ENCODE measurements at places on chromosomes 7 and 10.

GRCh38 chr10:71520042-71520441 is 123.3 kb downstream of the CDH23 start:
- DNase-seq: no peak

DNA sequence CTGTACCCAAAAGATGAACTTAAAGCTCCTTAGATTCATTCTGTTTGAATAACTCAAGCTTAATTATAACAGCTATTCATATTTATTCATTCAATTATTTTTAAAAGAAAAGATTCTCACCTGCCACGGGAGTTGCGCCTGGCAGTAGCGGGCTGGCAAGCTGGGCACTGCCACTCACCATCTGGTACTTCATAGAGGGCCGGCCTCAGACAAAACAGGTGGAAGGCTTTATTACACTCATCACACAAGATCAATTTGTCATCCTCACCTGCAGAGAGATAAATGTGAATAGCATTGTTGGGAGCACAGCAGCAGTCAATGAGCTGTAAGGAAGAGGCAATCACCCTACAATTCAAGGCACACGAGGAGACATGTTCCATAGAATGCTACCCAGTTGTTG is 15.8 kb downstream of the FZD9 start:
- DNase-seq: no peak

GRCh38 chr10:112778579-112778978 is 171.5 kb upstream of the TCF7L2 start:
- no peak for DNase-seq

DNA sequence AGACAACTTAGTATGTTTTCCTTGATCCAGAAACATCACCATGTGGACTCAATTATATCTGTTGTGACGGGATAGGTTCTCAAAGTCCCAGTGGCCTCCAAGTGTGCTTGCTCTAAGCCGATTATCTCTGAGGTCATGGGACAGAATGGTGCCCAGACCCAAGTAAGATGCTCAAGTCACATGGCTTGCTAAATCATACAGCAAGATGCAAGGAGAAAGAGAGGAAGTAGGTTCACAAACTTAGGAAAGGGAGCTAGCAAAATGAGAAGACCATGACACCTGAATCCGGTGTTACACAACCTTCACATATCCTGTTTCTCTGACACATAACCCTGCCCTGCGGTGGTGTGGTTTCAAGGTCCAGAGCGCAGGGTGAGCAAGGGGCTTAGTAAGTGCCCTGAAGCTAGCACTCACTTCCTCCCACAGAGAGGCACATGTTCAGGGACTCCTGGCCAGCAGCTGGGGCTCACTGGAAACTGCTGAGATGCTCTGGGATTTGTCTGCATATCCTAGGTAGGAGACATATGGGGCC is 590.9 kb upstream of the ANKRD30A start:
- peak; percentile 81 for DNase-seq

- DNase-seq: no peak
Observed at GRCh38 chr10:42707234-42707633, 68.9 kb upstream of the ZNF33B start.

DNA sequence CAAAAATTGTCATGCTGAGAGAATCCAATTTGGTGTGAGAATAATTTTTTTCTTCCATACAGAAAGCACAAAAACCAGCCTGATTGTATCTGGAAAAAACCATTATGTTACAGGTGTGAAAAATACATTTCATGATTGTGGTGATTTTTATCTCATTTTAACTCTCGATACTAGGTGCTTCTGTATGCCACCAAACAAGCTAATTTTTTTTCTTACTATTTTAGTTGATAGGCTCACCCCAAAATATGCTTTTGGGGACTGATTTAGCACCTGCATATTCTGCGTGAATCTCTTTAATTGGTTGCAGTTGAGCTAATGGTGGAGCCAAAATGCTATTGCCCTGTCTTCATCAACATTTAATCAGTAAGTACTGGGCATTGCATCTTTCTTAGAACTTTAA is 1.9 kb downstream of the DMTF1 start:
- peak; percentile 53 for DNase-seq

DNA sequence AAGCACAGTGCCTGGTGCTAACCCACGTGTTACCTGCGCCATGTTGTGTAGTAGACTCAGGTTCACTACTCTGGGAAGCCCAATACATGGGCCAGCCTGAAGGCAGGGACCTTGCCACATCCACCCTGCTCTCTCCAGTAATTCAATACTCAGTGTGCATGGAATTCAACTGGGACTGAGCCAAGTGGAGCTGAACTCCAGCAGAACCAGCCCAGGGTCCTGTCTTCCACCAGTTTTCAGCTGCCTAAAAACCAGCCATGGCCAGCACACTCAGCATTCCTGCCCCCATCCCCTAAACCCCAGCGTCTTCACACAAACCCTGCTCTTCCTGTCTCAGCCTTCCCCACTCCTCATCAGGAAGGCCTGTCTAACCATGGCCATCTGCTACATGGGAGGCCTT is 15.4 kb downstream of the FGF8 start:
- no peak for DNase-seq

DNA sequence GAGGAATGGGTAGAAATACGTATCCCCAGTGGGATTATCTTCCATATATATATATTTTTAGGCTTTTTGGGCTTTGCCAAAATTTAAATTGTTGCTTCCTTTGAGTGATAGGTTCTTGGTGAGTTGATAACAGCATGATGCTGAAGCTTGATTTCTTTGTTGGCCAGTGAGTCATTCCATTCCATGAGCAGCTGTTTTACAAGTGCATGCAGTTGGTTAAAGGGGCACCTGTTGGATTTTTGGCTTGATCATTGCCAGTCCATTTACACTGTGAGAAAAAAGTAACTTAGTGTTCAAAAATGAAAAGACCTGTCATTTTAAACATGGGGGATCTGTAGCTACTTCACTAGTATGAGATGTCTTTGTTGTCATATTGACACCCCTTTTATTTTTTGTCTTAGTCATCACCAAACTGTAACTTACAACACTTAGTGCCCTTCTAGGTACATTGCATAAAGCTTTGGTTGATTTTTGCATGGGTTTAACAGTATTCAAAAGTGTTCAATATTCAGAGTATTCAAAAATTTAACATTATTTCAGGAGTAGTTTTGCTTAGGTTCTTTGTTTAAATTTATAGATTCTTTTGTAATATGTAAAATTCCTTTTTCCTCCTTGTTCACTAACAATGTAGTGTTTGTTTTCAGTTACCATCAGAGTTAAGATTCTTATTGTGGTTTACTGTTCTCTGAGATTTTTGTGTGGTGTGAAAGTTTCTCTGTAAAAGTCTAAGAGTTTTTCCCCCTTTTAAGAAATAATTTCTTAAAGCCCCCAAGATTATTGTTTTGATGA is 8.8 kb downstream of the AKAP9 start:
- peak; percentile 27 for DNase-seq

DNA sequence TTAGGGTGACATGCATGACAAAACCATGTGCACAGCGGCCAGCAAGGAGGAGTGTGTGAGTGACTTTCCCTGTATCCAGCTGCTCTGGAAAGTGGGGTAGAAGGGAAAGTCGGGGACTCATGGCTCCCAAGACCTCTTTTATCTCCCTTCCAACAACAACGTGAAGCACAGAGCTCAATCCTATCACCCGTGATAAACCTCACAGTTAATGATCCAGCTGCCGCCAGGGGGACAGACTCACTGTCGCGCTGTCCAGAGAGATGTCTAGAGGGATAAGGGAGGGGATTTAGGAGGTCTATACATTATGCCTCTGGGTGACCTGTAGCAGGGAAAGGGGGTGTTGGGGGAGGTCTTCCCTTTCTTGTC is 84.0 kb upstream of the SMNDC1 start:
- no peak for DNase-seq

- no peak for DNase-seq
Observed at GRCh38 chr10:127921075-127921752, 14.3 kb downstream of the PTPRE start.

DNA sequence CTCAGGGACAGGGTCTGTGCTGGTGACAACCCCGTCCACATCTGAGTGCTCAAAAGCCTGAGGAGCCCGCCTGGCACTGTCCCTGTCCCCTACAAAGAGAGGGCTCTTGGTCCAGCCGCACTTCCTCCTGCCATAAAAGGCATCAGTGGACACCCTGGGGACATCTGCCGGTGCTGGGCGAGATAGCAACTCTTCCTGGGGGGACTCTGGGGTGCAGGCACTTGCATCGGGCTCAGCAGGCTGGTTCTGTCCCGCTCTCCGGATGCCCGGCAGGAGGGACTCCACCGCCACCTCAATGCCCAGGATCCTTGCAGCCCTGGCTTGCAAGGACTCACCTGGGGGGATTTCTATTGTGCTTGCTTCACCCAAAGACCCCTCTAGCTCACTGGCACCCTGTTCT is 32.8 kb downstream of the JCAD start:
- DNase-seq: no peak

DNA sequence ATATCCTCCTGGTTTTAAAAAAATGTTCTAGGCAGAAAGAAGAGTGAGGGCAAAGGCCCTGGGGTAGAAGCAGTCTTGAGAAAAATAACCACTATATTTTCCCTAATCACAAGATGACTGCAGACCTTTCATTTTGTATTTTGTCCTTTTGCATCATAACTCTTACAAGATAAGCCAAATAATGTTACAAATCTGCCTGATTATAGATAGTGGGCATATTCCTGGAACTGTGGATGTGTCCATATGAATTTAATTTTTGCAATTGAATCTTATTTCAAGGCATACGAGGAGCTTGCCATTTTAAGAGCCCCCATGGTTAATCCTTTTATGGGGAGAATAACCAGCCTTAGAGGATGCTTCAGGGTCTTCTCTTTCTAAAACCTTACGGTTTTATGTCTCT is 102.7 kb downstream of the ADRA2A start:
- no peak for DNase-seq

GRCh38 chr7:80651471-80651870 is 13.0 kb downstream of the CD36 start:
- no peak for DNase-seq

GRCh38 chr7:5701085-5701914 is 80.2 kb downstream of the RNF216 start:
- peak; percentile 43 for DNase-seq

GRCh38 chr7:112453505-112454171 is 3.4 kb downstream of the IFRD1 start:
- no peak for DNase-seq

All from NAMALWA (cell line).